ENCODE measurements at places on chromosomes 3 and 15.

GRCh38 chr15:100831467-100831866 lies 48.2 kb upstream of the ALDH1A3 start:
- DNase-seq = no peak

DNA sequence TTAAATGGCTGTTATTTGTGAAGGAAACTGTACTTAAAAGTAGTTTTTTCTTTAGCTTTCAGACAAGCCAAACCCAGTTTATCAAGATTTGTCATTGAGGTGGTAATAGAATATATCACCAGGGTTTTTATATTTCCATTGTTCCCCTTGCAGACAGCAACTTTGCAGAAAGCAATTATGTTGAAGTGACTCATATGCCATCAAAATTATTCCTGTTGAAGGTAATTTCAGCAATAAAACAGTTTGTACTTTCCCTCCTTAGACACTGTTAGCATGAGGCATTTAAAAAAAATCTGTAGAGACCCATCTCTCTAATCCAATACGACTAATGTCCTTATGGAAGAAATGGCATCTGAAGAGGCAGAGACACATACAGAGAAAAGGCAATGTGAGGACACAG lies 219.0 kb downstream of the NFKBIZ start:
- no peak for DNase-seq

GRCh38 chr3:195899701-195900435 lies 8.5 kb downstream of the TNK2 start:
- DNase-seq = no peak

DNA sequence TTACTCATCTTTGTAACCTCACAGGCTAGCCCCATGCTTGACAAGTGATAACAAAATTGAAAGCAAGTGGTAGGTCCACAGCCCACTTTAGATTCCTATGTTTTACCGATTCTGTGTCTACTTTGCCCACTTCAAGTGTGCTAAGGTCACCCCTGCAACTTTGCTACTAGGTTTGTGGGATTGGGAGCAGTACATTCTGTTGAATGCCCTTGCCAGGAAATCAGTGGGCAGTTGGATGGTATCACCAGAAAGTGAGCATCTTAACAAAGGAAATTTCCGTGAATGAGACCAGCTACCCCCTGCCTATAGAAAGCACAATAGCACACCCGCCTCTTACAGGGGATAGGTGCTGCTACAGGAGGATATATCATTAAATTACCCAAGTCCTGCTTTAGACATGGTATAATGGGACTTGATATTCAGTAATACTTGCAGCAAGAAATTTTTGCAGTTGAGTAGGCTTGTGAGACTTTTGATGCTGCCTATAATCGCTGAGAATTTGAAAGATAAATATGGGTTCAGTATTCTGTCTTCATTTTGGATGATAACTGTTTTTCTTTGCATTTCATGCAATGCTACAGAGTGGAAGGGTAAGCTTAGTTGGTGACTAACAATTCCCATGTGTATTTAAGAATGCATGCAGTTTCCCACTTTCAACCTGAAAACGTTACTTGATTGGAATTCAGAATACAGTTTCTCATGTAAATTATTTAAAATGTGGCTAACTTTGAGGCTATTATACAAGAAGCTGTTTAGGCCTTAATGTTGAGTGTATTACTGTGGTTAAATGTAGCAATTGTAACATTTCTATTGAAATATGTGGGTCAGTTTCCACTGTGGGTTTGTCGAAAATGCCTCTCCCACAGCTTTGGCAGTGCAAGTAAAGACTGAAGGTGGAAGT lies 9.5 kb downstream of the EBLN2 start:
- no peak for DNase-seq

- DNase-seq = peak; percentile 18
Measured at GRCh38 chr15:80264031-80264430, 12.0 kb upstream of the CTXND1 start.

DNA sequence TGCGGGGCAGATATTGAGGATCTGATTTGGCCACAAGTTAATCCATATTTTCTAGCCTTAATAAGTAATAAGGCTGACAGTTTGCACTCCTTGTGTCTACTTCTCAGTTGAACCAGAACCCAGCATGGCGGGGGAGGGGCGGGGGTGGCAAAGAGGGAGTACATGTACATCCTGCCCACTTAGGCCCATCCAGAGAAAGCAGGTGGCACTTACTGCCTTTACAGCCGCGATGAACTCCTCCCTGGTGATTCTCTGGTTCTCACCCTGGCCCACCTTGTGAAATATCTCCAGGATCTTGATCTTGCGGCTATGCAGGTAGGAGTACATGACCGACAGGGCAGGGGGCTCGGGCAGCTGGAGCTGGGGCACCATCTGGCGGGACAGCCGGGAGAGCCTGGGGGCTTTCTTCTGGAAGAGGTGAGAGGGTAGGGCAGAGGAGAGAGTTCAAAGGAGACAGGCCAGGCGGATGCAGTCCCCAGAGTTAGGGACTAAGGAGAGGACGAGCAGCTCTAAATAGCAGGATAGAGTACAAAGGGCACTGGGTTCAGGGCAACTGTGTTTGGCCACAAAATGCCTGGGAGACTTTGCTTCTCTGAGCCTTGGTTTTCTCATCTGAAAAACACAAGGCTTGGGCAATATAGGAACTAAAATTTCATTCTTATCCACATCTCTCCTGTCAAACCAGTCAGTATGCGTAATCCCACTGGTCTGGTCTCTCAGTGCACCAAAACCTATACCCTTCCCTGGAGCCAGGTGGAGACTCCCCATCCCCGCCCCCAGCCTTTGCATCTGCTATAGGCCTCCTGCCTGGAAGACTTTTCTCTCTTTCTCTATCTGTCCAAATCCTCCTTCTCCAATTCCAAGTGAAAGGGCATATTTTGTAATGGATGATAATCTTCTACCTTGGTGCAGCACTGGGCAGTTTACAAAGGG lies 10.1 kb downstream of the EFCAB12 start:
- DNase-seq = no peak

GRCh38 chr3:196216681-196217211 lies 412 bp downstream of the SLC51A start:
- no peak for DNase-seq

- DNase-seq = peak; percentile 72
Measured at GRCh38 chr3:188507244-188507720, 353.3 kb downstream of the LPP start.

DNA sequence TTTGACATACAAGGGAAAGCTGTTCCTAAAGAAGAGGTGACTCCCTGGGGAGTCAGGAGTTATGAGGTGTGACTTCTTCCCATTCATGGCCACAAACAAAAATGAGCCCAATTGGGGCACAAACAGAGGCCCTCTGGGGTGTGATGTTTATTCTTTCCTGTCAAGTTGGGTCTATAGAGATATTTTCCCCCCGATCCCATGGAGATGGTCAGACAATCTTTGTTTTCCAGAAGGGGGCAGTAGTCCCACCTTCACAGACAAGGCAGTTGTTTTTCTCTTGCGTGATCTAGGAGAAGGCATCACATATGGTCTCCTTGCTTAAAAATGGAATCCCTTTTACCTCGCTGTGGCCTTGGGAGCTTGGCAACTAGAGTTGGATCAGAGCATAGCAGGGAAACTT lies 110.3 kb downstream of the MFSD1 start:
- no peak for DNase-seq

DNA sequence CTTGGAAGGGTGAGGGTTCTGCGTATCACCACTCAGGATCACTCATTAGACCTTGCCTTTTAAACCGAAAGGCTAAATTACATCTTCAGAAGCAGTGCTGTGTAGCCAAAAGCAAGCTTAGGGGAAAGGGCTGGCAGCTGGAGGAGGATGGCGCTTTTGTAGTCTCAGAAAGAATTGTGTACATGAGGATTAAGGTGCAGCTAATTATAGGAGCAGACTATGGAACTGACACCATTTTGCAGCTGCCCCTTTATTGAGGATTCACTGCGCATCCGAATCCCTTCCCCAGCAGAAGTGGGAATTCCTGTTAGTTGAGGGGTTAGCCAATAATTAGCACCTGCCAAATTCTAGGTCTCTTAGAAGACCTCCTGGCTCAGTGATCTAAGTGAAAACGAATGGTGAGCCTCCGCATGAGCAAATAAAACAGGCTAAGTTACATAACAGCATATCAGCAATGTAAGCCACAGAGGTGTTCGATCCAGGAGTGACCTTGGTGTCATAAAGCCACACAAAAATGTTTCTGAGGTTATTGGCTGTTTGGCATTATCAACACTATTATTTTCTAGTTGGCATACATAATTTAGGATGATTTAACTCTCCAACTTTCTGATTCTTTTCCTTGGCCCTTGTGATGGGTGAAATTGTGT lies 42.6 kb upstream of the SEMA6D start:
- DNase-seq = no peak

GRCh38 chr3:195762249-195762585 lies 41.4 kb downstream of the MUC20 start:
- DNase-seq = no peak

- DNase-seq = no peak
Measured at GRCh38 chr3:7112523-7113056, 251.7 kb downstream of the GRM7 start.

DNA sequence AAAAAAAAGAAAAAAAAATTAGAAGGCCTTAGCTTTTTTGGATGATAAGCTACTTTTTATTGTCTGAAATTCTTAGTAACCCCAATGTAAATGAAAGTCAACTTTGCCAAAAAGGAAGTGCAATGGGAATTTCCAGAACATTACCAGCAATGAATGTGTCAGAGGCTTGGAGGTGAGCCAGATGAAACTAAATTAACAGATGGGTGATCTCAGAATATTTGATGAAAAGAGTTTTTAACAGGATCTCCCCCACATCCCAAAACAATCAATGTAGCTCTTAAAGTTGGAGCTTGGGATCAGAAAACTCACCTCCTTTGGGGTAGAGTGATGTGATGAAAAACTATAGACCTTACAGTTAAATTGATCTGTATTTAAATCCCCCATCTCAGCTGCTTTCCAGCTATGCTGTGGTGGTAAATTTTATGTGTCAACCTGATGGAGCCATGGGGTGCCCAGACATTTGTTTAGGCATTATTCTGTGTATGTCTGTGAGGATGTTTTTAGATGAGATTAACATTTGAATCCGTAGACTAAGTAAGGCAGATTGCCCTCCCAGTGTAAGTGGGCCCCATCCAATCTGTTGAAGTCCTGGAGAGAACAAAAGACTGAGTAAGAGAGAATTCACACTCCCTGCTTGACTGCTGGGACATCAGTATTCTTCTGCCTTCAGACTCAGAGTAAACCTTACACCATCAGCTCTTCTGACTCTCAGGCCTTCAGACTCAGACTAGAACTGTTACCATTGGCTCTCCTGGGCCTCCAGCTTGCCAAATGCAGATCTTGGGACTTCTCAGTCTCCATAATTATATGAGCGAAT lies 84.3 kb upstream of the TNFSF10 start:
- no peak for DNase-seq

DNA sequence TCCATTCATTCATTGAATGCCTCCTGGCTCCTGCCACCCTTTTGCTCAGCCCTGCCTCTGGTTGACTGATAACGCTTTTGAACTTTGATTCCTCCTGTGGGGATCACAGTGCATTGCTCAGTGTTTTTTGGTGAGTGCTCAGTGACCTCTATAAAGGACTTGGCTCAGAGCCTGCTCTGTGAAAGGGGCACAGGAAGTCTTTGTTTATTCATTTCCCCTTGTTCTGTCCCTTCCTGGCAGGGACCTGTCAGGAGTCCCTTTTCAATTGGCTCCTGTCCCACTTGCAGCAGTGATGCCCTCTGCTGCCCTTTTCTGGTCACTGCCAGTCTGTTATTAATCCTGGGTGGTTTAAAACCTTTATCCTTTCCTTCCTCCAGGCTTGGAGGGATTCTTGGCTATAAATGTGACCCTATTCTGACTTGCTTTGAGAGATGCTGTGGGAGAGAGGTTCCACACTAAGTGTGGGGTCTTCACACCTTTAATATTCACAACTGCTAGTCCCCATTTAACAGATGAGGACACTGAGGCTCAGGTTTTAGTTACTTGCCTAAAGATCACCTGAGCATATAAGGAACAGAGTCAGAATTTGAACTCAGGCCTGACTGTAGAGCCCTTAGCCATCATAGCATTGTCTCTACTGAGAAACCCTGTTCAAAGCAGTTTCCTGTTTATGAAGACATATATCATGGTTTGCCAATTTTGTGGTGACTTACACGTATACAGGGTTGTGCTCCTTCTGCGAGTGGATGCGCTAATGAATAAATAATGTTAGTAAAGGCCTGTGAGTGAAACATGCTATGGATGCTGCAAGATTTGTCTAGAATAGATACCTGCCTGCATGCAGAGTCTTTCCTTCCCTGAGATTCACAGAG lies 23.2 kb upstream of the TATDN2 start:
- peak; percentile 82 for DNase-seq

All from myocyte (in vitro differentiated cells).